ENCODE measurements at places on chromosomes 2 and 18.
A peak's percentile ranks its signal among the peaks of the same experiment; 100 is the strongest.

DNA sequence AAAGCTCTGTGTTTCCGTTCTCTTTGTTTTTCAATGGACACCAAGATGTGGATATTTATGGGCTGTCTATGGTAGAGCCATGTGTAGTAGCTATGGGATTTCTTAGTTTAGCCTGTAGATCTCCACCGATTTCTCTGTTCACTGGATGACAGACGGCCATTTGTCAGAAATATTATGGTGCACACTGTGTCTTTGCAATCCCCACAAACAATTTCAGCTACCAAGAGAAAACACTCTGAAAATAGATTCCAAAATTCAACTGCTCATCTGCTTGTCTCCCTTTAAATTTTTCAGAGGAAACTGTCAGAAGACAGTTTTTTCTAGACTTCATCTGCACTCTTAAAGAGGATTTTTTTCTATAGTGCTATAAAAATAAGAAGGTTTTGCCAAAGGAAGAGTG lies 166.8 kb downstream of the CD226 start:
- no peak for DNase-seq

- no peak for DNase-seq
Observed at GRCh38 chr2:187349326-187349944, 98.6 kb downstream of the CALCRL start.

DNA sequence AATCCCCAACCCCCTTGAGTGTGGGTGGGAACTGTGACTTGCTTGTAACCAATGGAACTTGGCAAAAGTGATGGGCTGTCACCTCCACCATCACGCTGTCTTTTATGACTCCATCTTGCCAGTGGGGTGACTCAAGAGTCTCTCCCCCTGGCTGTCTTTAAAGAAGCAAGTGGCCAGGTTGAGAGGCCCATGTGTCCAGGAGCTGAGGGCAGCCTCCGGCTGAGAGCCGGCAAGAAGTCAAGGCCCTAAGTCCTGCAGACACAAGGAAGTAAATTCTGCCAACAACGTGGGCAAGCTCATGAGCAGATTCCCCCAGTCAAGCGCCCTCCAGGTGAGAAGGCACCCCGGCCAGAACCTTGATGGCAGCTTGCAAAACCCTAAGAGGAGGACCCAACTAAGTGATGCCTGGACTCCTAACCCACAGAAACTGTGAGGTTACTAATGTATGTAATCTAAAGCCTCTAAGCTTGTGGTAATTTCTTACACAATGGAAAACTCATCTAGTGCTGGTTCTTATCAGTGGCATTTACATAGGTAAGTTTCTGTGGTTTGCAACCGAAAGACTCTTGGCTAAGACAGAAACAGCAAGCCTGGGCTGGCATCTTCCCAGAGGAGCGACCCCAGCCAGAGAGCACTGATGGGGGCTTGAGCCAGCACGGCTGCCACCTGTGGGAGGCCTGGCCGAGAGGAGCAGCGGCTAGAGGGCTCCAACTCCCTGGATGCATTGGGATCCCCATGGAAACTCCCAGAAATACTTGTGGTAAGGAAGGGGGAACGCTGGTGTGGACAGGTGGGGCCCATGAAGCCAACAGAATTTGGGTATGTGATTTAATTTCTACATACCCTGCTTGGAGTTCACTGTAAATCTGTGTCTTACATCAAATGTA lies 49.3 kb downstream of the CIB4 start:
- DNase-seq: peak; percentile 1

DNA sequence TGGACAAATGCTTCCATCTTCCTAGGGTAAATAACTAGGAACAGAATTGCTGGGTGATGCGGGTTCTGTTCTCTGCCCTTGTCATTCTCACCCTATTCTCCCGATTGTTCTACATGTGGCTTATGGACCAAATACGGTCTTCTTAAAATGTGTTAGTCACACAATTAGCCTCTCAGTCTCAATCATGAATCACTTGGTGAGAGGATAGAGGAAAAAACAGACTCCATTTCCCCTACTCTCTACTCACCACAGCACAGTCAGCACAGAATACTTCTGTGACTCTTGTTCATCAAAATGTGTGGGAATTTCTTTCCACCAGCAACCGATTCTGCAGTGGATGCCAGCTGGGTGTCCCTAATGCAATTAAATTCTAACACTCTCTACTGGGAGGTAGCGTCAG lies 125.2 kb downstream of the SH3BP4 start:
- DNase-seq: no peak

GRCh38 chr2:199704358-199705238 lies 146.4 kb downstream of the FTCDNL1 start:
- peak; percentile 36 for DNase-seq
